SK-N-DZ (cell line): ENCODE measurements at places on chromosomes 12 and 14.
A peak's percentile ranks its signal among the peaks of the same experiment; 100 is the strongest.

GRCh38 chr12:106113824-106114446, 24.8 kb downstream of the NUAK1 start:
- no peak for DNase-seq

- DNase-seq = no peak
These were observed 375.9 kb upstream of the SOX5 start for GRCh38 chr12:24325331-24325730.

DNA sequence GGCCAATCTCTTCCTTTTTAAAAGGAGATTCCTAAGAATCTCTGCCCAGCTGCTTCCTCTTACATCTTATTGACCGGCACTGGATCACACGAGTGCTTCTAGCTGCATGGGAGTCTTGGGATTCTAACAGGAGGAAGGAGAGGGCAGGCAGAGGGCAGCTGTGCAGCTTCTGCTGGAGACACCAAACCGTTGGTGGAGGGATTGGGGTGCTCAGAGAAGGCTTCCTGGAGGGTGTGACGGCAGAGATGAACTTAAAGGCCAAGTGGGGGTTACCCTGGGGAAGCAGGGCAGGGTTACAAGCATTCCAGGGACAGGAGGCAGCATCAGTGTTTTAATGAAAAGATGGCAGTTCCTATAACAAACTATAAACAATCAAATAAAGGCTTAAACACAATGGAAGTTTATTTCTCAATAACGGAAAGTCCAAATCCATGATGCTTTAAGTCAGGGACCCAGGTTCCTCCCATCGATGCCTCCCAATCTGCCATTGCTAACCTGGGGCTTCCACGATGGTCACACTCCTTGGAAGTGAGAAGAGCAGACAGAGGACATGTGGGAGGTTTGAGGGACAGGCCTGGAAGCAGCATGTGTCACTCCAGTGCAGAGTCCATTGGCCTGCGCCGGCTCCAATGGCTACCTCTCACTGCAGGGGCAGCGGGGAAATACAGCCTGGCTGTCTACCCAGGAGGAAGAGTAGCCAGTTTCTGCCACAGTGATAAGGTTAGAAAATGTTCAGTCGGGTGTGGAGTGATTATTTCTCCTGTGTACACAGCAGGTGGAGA, 53.1 kb upstream of the DDX11 start:
- DNase-seq = no peak

- DNase-seq = no peak
These were observed 6.5 kb upstream of the NRL start for GRCh38 chr14:24121210-24121609.

- peak; percentile 89 for DNase-seq
These were observed 8.2 kb downstream of the TESC start for GRCh38 chr12:117090816-117091711.

DNA sequence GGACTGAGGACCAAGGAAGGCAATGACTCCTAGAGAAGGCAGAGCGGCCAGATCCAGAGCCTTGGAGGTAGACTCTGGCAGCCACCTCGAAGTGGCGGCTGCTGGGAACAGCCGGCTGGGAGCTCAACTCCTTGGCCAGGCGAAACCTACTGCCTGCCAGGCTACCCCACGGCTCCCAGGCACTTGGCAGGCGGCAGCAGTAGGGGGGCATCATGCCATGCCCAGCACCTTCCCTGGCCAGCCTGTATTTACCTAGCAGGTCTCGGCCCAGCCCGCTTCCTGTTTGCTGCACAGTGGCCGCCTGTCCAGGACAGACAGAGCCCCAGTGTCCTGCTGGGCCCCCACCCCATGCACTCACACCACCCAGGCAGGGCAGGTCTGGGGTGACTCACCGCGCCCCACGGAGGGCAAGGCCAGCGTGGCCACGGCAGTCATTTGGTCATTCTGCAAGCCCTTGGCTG, 10.2 kb downstream of the TRPV4 start:
- DNase-seq = no peak

DNA sequence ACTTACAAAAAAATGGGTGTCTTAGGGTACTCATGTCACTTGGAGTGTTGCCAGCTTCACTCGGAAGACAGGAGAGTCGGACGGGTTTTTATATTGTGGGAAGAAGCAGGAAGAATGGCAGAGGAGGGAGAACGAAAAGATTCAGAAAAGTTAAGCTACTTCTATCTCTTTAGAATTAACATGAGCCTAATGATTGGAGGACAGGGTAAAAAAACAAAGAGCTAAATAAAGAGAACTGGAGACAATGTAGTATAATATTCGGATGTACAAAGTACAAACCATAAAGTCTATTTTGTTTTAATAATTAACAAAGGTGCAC, 43.9 kb downstream of the EFCAB11 start:
- no peak for DNase-seq

DNA sequence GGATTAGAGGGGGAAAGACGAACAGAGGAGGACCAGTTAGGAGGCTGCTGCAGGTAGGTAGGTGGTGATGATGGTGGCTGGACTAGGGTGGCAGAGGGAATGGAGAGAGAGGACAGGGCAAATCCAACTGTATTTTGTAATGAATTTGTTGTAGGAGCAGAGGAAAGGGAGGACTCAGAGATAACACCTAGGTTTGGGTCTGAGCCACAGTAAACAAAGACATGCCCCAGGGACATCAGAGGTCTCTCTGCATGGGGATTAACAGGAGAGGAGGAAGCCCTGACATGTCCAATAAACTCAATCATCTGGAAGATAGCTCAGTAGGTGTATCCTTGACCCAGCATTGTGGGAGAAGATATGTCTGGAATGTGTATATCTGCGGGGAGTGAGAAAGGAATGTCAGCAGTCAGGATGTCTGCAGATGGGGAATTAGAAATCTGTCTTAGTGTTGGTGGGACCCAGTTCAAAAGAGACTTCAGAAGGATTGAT, 4.7 kb upstream of the SLC48A1 start:
- DNase-seq = no peak

DNA sequence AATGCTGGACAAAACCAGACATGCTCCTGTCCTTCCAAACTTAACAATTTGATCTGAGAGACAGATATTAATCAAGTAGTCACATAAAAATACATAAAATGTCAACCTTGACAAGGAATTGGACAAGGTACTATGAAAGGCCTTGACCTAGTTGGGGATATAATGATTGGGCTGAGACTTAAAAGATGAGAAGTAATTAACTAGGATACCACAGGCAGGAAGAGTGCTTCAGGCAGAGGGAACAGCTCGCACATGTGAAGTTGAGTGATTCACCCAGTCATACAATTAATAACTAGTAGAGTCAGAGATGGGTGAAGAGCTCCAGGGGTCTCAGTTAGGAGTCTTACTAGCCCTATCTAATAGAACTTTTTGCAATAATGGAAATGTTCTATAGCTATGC, 259.5 kb downstream of the MSRB3 start:
- DNase-seq = no peak

DNA sequence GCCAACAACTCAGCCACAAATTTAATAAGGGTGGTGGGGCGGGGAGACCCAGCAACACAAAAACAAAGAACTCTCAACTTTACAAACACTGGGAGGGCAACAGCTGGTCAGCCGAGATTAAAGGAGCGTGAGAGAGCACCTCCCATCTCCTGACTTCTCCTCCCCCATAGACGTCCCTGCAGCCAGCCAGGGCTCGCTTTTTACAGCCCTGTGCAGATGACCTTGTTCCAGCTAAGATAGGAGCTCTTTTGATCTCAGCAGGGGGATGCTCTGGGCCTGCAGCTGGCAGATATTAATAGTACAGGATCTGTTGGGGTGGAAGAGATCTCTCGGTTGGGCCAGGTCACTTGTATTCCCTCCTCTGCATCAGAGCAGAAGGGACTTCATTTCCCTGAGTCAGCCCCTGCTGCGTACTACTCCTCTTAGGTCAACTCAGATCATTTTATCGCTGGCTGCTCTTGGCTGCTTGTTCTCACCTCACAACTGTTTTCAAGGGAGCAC, 475.8 kb downstream of the RAD51B start:
- DNase-seq = peak; percentile 8

- DNase-seq = no peak
These were observed 7.7 kb upstream of the LTBP2 start for GRCh38 chr14:74619672-74620131.

DNA sequence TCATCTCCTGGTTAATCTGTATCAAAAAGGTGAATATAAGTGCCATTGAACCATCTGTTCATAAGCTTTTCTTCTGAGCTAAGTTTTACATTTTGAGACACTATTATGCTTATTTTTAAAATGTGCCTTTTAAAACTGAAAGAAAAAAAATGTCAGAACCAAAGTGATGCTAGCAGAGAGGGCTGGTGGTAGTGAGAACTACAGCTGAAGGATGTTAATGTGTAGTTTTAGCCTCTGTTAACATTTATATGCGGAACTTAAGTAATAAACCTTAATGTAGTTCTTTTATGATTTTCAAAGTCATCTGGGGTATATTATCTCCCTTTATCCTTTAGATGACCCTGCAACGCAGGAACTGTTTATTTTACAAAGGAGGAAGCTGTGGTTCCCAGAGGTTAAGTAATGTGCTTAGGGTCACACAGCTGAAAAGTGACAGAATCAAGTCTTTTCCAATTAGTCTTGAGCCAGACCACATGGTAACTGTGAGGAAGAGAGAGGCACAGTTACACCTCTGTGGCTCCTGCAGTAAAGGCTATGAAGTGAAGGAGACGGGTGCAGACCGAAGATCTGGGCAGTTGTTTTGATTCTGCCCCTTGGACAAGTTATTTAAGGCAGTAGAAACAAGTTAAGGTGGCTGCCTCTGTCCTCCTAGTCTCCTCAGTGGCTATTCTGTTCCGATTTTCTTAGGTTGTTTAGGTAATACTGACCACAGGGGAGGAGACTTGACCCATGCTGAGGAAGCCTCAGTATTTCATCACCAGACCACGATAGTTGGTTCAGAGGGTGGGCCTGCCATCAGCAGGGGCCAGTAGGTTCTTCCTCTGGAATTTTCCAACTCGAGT, 23.9 kb downstream of the GNG2 start:
- DNase-seq = peak; percentile 90

- no peak for DNase-seq
These were observed 91.7 kb upstream of the BCAT1 start for GRCh38 chr12:25040593-25040992.

DNA sequence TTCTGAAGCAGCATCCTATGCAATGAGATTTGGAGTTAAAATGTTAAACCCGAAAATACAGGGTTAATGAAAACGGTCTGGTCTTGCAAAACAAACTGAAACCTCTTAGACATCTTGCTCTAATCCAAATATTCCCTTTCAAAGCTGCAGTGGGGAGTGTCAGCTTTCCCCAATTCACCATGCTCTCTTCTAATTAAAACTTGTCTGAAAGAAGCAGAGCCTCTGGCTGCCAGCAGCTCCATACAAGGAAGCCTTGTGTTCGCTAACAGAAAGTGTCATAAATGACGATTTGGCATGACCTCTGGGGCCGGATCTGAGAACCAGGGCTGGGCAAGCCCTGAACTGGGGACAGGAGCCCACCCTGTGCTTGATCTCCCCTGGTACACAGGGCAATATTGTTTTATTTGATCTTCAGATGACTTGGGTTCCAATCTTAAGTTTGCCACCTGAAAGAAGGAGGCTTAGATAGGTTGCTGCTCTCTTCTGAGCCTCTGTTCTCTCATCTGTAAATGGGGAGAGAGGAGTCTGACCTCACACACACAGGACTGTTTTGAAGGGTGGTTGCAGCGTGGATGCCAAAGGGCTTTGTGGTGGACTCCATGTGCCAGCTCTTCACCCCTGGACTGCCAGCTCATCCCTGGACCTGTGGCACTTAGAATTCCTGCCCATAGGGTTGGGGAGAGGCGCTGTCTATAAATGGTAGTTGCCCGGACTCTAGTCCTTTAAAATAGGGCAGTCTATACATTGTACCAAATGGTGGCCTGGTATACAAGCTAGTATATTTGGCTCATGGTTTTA, 7.8 kb downstream of the KMT5A start:
- no peak for DNase-seq

GRCh38 chr12:65122703-65123102, 1.6 kb upstream of the WIF1 start:
- no peak for DNase-seq

DNA sequence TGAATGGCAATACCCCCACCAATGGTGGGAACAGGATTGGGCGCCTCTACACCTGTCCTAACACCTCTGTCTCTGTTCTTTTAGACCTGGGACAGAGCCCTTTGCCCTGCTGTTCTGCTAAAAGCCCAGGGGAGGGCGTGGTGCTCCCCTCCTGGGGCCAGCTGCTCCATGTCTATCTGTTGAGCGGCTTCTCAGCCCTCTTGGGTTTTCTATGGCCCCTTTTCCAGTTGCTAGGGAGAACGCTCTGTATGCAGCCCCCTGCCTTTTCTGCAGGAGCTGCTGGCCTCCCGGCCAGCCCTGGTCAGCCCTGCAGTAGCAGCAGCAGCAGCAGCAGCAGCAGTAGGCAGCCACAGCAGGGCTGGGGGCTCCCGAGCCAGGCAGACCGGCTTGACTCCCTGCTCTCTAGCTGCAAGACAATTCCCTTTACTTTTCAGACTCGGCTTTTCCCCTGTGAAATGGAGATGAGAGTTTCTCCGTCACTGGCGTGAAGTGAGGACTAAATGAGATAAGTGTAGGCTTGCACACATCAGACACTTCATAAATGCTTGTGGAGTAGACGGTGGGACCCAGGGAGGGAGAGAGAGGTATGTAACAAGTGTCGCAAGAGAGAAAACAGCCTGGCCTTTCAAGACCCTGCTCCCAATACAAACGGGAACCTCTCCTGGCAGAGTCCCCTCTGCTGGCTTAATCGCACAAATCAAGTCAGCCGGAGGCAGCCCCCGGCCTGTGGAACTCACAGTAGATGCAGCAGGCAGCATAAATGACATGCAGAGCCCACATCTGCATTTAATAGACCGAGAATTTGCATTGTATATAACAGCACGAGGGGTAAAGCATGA, 1.0 kb downstream of the RTL1 start:
- no peak for DNase-seq

GRCh38 chr14:95197551-95197950, 40.2 kb upstream of the DICER1 start:
- no peak for DNase-seq

GRCh38 chr12:101298426-101298825, 18.5 kb downstream of the UTP20 start:
- no peak for DNase-seq

GRCh38 chr14:56195223-56195622, 77.0 kb downstream of the PELI2 start:
- no peak for DNase-seq

- DNase-seq = no peak
These were observed 201.7 kb upstream of the PLXNC1 start for GRCh38 chr12:93946542-93947150.

- no peak for DNase-seq
These were observed 43.0 kb downstream of the DDHD1 start for GRCh38 chr14:53110096-53110495.

DNA sequence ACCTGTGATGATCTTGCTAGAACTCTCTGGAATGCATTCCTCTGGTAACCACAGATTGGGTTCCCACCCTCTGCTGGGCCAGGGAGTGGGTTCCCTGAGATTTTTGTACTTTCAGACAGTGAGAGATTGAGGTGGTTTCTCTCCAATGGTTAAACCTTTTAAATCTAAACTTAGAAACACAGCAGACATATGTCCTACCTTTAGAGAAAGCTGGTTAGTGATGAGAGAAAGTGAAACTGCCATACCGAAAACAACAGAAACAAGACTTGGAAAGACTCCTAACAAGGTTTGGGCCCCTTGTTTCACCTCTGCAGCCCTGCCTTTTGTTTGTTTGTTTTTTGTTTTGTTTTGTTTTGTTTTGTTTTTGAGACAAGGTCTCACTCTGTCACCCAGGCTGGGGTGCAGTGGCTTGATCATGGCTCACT, 9.7 kb upstream of the SGPP1 start:
- DNase-seq = no peak

GRCh38 chr12:27982385-27982784, 9.9 kb upstream of the PTHLH start:
- DNase-seq = no peak
